ENCODE measurements at places on chromosomes 1 and 21.

- no peak for DNase-seq
Observed at GRCh38 chr1:202836623-202837403, 26.1 kb downstream of the PCAT6 start.

- no peak for DNase-seq
Observed at GRCh38 chr21:38474124-38474523, 24.2 kb downstream of the ERG start.

GRCh38 chr1:59266180-59266926 lies 30.5 kb upstream of the FGGY start:
- DNase-seq = no peak

- DNase-seq = no peak
Observed at GRCh38 chr1:3928586-3928985, 28.5 kb upstream of the C1orf174 start.

- peak; percentile 92 for DNase-seq
Observed at GRCh38 chr1:58397187-58397820, 149.2 kb downstream of the OMA1 start.

- DNase-seq = no peak
Observed at GRCh38 chr1:1917304-1917976, 1.6 kb downstream of the TMEM52 start.

- peak; percentile 54 for DNase-seq
Observed at GRCh38 chr1:159012495-159012894, 2.8 kb downstream of the IFI16 start.

DNA sequence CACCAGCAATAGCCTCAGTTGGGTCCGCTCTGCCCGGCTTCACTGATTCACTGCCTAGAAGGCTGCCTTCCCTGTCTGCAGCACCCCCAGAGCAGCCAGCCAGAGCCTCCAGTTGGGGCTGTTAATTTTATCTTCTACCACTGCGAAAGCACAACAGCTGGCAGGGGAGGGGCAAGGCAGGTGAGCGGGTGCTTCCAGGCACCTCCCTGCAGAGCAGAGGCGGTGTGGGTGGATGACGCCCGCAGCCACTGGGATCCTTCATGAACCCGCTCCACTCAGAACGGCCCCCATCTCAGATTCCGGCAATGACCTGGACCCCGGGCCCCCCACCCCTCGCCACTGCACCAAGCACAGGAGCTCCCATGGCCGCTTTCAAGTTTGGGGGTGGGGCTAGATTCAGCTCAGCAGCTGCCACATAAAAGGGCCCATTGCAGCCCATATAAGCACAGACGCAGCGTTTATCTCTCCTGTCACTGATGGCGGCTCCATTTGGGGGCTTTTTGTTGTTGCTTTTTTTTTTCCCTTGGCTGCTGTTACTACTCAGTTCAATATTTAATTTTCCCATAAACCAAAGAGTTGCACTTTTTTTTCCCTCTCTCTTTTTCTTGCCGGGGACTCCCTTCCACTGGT lies 128.0 kb upstream of the KLHDC7A start:
- DNase-seq = no peak

GRCh38 chr1:224509907-224510306 lies 75.3 kb upstream of the WDR26 start:
- DNase-seq = no peak

- DNase-seq = no peak
Observed at GRCh38 chr1:2394220-2394619, 2.6 kb downstream of the RER1 start.

- DNase-seq = no peak
Observed at GRCh38 chr1:231981675-231982074, 355.1 kb downstream of the DISC1 start.

- DNase-seq = no peak
Observed at GRCh38 chr1:162372159-162373071, 4.2 kb downstream of the SPATA46 start.

GRCh38 chr21:41112740-41113692 lies 54.9 kb upstream of the BACE2 start:
- DNase-seq = peak; percentile 92

DNA sequence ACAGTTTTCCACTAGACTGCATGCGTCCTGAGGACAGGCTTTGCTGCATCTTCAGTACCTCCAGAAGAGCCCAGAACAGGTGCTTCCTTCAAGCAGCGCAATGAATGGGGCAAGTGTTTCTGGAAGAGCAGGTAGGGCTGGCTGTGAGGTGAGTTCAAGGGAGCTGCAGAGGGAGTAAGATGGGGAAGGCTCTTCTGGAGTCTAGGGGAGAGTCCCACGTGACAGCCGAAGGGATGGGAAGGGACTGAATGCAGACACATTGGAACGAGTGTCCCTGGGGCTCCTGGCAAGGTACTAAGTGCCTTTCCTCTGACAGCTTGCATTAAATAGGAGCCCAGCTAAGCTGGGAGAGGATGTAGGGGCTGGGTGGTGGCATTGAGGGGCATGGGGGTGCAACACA lies 84.2 kb downstream of the FAM78B start:
- DNase-seq = no peak

- no peak for DNase-seq
Observed at GRCh38 chr1:206065547-206066145, 12.7 kb downstream of the RHEX start.

- DNase-seq = peak; percentile 56
Observed at GRCh38 chr1:62912028-62912638, 128.2 kb downstream of the ATG4C start.

DNA sequence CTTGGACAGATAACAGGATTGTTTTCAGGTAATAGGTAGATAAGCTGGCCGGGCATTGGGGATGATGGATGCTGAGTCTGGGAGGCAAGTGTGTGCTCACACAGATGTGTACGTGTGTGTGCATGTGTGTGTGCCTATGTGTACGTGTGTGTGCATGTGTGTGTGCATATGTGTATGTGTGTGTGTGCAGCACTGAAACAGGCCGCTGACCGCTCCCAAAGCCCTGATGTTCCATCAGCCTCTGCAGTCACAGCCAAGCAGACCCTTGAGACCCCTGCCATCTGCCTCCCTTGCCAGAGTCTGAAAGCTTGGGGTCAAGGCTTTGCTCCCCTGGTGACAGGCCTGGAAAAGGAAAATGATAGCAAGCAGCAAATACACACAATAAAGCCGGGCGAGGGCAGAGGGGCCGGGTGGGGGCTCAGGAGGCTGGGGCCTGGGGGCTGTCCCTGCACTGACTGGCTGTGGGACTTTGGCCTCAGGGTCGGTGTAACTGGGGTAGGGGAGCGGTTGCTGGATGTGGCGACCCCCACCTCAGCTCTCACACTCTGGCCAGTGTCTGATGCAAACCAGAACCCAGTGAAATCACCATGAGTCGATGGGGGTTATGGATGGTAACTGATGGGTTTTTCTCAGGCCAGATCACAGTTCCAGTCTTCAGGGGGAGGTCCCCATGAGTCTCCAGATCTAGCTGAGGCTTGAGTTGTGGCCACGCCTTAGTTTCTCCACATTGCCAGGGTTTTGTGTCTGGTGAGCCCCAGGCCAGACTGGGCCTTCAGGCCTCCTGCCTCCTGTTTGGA lies 9.2 kb upstream of the TNFRSF8 start:
- no peak for DNase-seq

DNA sequence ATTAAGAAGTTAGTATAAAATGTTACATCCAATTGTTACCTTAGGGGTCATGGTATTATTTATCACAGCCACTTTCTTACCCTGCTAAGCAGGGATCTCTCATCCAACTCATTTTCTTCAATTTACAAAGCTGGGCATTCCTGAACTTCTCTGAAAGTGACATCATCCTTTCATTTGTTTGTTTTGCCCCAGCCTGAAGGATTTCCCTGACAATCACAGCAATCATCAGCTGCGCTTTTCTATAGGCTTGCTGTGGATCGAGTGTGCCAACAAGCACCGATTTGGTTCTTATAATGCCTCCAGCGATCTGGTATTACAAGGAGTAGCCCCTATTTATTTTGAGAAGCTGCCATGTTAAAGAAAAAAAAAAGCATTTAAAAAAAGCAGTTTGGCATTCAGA lies 240.2 kb downstream of the USH2A start:
- DNase-seq = peak; percentile 25

DNA sequence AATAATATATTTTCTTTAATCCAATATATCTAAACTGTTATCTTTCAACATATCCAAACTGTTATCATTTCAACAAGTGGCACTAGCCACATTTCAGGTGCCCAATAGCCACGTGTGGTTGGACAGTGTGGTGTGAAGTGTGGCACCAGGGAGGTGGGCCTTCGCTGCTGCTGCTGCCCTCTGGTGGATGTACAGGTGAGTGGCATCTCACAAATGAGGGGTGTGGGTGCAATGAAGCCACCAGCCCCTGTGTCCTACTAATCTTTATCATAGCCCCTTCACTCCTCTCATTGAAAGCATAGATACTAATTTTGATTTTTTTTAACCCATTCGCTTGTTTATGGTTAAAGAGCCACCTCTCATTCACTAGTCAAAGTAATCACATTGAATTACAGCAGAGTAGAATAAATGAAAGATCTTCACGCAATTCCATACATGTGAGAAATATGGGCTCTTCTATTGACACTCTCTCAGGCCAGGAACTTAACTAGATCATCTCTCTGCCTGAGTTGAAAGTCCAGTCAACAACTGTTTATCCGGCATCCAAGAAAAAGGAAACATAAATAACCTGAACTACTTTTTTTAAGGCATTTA lies 499.2 kb downstream of the OMA1 start:
- DNase-seq = peak; percentile 32

DNA sequence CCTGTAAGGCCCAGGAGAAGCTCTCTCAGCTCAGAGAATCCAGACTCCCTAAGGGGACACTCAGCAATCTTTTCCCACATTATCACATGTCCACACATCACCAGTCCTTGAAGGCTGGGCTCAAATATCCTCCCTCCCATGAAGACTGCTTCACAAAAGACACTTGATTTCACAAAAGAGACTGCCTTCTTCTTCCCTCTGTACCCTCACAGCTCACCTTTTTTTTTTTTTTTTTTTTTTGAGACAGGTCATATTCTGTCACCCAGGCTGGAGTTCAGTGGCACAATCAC lies 1.5 kb downstream of the CD58 start:
- peak; percentile 13 for DNase-seq

- DNase-seq = no peak
Observed at GRCh38 chr1:191984856-191985255, 173.4 kb upstream of the RGS18 start.

DNA sequence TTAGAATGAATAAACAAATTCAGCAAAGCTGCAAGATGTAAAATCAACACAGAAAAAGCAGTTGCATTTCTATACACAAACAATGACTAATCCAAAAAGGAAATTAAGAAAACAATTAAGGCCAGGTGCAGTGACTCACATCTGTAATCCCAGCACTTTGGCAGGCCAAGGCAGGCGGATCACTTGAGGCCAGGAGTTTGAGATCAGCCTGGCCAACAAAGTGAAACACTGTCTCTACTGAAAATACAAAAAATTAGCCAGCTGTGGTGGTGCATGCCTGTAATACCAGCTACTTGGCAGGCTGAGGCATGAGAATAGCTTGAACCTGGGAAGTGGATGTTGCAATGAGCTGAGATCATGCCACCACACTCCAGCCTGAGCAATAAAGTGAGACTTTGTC lies 22.3 kb downstream of the THEM4 start:
- DNase-seq = peak; percentile 79

GRCh38 chr1:29756085-29756484 lies 519.8 kb downstream of the PTPRU start:
- no peak for DNase-seq

GRCh38 chr1:88029899-88030298 lies 654.2 kb upstream of the PKN2 start:
- no peak for DNase-seq

GRCh38 chr1:54271341-54271740 lies 71.4 kb downstream of the MRPL37 start:
- DNase-seq = no peak

- peak; percentile 60 for DNase-seq
Observed at GRCh38 chr1:162276493-162276892, 100.2 kb downstream of the SPATA46 start.

- peak; percentile 21 for DNase-seq
Observed at GRCh38 chr1:31421371-31422040, 8.5 kb downstream of the SERINC2 start.

- peak; percentile 84 for DNase-seq
Observed at GRCh38 chr1:225998560-225999226, 450 bp downstream of the SDE2 start.

DNA sequence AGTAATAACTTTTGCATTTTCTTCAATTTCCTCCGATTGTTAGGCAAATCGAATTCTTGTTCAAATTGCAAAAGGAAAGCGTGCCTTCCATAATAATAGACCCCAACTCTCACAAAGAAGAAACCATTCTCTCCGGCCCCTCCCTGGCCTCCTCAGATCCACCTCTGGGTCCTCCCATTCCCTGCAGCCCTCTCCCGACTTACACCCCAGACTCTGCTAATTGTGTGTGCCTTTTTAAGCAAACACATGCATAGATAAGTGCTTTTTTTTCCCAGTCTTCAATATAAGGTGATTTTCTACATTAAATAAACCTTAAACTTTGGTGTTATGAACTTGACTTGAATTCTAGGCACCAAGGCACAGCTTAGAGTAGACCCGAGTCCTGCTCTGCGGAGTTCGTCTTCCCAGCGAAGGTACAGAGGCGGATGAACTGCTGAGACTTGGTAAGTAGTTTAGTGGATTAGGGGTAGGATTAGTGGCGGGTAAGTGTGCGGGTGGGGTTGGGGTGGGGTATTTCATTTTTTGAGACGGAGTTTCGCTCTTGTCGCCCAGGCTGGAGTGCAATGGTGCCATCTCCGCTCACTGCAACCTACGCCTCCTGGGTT lies 1.5 kb downstream of the L1TD1 start:
- no peak for DNase-seq

Measured in GM23248 (cell line).